ENCODE measurements at places on chromosomes 4 and X. TPM values are rescaled to one million over a fixed set of nuclear protein-coding genes. Genes with fewer than 3 reads are reported as not detected.

- DNase-seq, result no peak
Measured at GRCh38 chr4:41095192-41095872, 119.0 kb downstream of the APBB2 start.

DNA sequence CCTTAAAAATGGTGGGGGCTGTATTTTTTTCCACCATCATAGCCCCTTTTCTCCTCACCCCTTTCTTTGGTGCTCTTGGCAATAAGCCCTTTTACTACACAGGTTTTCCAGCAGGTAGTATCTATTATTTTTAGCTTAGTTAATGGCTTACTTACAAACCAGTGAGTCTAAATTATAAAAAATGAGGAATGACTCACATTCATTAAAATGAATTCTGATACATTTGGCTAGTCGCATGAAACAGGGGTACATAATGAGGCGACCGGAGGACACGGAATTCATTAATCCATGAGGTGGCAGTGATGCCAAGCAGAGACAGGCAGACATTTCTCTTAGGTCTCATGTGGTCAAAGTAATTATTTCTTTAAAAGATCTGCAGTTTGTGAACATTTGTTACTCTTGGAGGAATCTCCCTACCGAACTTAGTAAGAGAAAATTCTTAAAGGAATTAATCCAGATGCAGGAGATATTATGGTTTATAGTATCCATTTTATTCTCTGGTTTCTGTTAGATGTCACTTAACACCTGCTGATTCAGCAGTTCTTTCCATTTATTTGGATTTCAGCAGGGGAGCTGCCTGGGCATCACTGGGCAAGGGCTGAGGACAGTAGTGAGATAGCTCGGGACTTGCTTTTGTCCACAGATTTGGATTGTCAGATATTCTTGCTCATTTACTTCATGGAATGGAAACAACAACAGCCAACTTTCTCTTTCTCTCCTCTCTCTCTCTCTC, 575.0 kb upstream of the NR3C2 start:
- DNase-seq, result no peak

Gene NXF2
- total RNA-seq, result not detected

Gene EXOC1L
- not detected for total RNA-seq

Gene HSD17B13
- total RNA-seq, result not detected

All from PC-9 (cell line).